ENCODE measurements at places on chromosomes 12 and 14.
A peak's percentile ranks its signal among the peaks of the same experiment; 100 is the strongest.

DNA sequence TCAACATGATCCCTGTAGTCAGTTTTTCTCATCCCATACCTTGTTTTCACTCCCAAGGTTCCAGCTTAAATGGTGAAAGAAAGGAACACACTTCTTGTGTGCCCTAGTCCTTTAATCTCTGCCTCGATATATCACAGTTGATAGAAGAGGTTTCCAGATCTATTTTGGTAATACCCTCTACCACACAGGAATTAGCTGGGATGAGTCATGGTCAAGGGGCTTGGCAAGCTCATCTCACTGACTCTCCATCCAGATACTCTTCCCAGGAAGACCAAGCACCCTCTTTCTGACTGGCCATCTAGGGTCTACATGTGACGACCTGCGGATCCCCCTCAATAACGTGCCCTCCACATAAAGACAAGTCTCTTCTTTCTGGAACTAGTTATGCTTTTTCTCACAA, 277.9 kb downstream of the ITPR2 start:
- no peak for DNase-seq

DNA sequence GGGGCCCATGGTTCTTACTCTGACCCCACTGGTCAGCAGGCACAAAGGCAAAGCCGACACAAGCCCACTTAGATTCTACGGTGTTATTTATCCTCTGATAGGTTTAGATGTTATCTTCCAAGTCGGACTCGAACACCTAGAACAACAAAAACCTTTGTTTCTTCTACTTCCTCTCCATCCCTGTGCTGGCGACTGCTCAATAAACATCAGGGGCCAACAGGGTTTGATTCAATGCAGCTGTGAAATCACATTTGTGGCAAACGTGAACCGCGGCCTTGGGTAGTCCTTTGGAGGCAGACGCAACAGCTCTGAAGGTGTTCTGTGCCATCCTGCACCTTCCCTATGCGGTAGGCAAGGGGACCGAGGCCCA, 87.2 kb downstream of the CHGA start:
- no peak for DNase-seq

GRCh38 chr14:68783408-68784225, 9.2 kb downstream of the ZFP36L1 start:
- DNase-seq = peak; percentile 14

- DNase-seq = no peak
Measured at GRCh38 chr12:57329219-57329618, 78.2 kb upstream of the STAC3 start.

DNA sequence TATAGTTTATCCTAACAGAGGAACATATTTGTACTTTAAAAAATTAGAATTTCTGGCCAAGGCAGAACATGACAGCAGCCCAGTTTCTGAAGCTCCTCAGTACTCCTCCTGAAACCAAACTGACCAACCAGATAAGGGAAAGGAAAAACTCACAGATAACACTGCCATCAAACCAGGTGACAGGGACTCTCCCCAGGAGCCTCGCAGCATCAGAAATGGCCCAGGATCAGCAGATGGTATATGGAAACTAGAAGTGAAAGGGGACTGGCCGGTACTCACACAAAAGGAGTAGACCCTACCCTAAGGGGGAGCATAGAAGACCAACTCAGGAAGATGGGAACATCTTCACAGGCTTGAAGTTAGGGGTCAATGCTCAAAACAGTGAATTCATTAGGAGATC, 22.0 kb downstream of the GALC start:
- DNase-seq = no peak

- no peak for DNase-seq
Measured at GRCh38 chr12:3038926-3039510, 38.2 kb upstream of the TSPAN9 start.

DNA sequence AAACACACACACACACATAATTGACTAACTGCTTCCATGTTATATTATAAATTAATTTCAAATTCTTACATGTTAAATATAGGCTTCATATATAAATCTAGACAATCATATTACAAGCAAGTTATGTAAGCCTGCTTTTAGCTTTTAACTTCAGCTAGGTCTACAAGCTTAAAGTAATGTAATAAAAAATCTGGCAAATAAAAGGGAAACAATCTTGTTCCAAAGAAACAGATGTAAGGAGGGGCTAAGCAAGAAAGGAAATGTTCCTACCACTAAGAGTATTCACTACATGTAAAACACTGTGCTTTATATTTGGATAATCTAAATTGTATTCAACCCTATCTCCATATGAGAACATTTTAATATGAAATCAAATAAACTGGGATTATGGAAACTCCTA, 110.4 kb downstream of the SLC6A15 start:
- DNase-seq = no peak

DNA sequence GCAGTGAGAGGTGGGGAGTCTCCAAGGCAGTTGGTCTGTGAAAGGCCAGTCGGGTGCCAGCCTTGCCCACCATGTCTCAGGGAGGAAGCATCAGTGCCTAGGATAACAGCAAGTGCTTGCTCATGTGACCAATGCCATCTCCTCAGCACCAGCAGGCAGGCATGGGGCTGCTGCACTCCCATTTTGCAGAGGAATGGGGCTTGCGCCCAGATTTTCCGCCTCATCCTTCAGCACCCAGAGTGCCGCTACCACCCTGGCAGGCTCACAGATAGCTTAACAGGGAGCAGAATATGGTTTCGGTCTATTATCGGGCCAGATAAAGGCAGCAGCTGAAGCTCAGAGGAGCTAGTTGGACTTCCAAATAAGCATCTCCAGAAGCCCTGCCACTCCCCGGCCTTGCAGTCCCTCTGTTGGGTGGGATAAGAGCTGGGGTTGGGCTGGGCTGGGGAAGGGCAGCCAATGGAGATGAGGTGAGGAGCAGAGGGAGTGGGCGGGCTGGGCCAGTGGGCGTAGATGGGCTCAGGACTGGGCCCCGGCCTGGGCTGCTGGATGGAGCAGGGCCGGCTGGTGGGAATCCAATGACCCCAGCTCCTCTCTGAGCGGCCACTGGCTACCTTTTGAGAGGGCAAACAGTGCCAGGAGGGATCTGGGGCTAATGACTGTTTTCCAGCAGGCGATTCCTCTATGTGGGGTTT, 8.4 kb upstream of the KRT80 start:
- DNase-seq = no peak

DNA sequence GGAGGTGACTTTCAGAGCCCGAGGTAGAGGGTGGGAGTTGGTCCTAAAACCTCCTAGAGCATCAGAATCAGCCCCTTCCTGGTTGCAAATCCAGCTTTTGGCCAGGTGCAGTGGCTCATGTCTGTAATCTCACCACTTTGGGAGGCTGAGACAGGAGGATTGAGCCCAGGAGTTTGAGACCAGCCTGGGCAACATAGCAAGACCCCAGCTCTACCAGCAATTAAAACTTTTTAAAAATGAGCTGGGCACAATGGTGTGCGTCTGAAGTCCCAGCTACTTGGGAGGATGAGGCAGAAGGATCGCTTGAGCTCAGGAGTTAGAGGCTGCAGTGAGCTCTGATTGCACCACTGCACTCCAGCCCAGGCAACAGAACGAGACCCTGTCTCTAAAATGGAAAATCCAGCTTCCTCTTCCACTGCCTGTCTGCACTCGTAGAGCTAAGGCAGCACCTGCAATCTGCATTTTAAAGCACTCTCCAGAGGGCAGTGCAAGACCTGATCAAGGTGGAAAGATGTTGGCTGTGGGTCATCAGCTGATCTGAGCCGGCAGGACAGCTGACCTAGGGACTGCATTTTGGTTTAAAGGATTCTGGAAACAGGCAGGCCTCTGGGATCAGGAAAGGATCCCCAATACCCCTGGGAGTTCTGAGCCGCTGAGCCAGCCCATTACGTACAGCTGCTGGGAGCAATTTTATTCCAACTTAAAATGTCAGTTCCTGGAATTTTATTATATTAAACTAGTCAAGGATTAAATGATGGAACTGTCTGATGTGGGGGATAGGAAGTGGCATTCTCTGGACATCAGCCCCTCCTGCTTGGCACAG, 1.8 kb upstream of the TESC start:
- no peak for DNase-seq

DNA sequence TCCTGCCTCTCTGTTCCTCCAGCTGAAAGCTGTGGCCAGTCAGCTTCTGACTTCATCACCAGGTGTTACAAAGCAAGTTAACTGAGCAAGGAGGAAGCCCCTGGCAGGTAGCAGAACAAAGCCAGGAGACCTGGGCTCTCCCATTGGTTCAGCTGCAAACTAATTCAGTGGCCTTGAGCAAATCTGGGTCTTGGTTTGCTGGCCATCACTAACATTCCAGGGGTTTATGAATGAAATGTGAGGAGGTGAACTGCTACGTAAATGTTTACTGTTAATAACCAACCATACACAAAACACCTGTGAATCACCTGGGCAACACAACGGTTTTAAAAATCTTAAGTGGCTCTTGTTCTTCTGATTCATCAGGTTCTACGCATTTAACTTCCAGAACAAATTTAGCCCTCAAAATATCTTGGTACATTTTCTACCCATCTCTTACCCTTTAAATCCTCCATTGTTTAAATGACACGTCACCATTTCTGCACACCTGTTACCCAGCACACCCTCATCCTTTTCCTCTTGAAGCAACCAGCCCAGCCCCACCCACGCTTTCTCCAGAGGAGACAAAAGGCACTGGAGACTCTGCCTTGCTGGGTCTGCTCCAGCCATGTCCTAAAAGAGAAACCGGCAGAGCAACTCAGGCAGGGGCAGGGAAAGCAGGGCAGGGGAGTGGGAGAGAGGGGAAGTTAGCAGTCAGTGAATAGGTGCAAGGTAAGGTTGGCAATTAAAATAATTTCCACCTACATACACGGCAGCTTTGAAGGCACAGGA, 49.3 kb upstream of the TSPAN11 start:
- DNase-seq = no peak

GRCh38 chr12:11834931-11835330, 185.5 kb downstream of the ETV6 start:
- DNase-seq = no peak

DNA sequence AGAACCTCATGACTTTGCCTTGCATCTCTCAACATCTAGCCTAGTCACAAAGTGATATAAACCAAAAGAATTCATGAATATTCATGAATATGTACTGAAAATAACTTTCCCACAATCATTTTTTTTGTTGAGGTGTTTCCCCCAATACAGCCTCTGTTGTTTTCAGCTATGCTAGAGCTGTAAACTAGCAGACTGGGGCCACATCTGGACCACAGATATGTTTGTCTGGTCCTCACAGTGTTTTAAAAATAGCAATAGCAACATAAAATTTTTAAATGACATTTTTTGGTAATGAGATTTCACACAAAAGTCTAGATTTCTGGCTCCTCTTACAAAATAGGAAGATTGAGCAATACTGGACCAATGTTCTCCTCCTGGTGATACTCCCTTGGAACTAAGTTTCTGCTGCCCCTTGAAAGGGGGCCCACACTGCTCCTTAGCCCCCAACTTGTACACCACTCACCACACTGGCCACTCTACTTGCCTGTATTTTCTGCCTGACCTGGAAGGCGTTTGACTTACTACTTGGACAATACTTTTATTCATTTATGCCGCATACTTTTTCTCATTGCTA, 81.2 kb downstream of the BMP4 start:
- no peak for DNase-seq

GRCh38 chr14:22807432-22808087, 7.7 kb downstream of the SLC7A7 start:
- no peak for DNase-seq

- DNase-seq = peak; percentile 27
Measured at GRCh38 chr12:118850244-118850825, 131.0 kb upstream of the SRRM4 start.

DNA sequence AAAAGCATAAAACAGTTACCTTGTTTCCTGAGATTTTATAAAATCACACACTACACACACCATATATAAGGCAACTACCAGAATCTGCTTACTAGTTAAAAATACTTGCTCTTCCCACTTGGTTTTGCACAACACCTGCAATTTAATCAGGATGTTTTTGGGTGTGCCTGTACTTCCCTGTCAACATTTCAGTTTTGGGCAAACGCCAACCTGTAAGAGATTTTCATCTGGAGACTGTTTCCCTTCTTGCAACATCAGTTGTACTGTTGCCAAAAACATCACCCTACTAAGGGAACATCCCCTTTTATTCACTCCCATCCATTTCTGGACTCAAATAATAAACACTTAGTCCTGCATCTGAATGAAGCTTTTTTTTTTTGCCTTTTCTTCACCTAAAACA, 172.3 kb downstream of the DUSP6 start:
- DNase-seq = no peak

DNA sequence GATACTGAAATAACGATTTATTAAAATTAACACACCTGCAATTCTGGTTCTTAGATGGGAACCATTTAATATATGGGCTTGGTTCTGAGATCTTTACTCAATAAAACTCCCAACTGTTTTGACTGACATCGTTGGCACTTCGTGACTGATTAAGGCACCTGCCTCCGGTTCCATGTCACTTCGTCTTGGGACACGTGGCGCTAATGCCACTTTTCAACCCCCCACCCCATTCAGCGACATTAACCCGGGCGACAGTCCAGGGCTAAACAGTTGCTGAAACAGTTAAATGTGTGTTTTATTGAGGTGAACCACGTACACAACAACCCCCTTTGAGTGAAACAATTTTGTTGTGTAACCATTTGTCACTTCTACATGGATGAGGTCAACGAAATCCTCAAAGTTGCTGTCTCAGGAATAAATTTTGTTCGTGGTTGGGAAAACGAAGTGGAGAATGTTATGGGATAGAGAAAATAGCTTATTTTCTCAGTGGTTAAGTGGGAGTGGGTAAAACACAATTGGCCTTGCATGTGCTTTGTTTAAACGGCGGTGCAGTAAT, 9.9 kb upstream of the SLC38A2 start:
- no peak for DNase-seq

- DNase-seq = no peak
Measured at GRCh38 chr14:59845245-59845644, 25.3 kb downstream of the RTN1 start.

DNA sequence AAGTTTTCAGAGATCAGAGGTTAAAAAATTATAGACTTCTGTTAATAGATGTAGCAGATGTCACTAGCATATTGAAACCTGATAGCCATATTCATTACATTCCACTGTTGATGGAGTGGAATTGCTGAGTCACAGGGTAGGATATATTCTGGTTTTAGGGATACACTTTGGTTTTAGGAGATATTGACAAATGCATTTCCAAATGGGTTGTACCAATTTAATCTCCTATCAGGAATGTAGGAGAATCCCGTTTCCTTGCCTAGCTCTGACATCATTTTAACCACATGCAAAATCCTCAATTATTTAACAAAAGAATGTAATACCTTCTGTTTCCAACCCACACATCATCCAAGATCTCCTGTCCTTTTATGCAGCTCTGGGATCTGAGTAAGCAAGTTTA, 30.7 kb upstream of the ESR2 start:
- DNase-seq = no peak

DNA sequence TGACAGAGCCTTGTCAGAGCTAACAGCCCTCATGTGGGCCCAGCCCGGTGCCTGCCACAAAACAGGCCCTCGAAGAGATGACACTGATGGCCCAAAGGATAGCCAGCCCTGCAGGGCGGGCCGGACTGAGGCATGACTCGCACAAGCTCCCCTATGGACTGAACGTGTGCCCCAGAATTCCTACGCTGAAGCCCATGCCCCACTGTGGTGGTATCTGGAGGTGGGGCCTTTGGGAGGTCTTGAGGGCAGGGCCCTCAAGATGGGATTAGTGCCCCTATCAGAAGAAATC, 38.6 kb downstream of the CHGA start:
- DNase-seq = no peak

All from stimulated activated CD4-positive, alpha-beta T cell treated with anti-CD3 and anti-CD28 coated beads, Interleukin-2, amount 100 ng/mL, for 24 hours (primary cell).